ENCODE measurements at places on chromosomes 7 and 10.

DNA sequence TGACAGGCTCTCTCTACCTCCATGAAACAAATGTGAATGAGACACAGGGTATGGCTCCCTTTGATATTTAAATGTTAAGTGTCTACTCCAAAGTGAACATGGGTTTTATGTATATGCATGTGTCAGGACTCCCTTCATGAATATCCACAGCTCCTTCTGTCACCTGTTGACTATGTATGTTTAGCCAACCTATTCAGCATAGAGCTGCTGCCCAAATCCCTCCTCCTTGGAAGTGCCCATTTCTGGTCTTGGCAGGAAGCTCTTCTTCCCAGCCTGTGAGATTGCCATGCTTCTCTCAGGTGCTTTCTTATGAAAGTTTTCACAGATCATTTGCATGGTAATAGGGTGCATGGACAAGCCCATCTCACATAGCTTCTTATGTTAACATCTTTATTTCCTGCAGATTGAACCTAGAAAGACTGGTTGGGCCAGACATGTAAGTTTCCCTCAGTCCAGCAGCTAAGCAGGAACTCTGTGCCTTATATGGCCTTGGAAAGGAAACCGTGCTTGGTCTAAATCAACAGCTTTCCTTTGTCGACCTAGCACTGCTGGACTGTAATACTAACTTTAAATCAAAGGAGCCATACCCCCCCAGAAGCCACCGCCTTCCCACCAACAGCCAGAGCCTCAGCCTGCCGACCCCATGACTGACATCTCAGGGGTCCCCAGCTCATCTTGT is 288.9 kb downstream of the ADARB2 start:
- no peak for DNase-seq

GRCh38 chr7:47149208-47149839 is 432.6 kb downstream of the TNS3 start:
- no peak for DNase-seq

GRCh38 chr10:33056828-33057596 is 99.0 kb upstream of the ITGB1 start:
- DNase-seq, result no peak

DNA sequence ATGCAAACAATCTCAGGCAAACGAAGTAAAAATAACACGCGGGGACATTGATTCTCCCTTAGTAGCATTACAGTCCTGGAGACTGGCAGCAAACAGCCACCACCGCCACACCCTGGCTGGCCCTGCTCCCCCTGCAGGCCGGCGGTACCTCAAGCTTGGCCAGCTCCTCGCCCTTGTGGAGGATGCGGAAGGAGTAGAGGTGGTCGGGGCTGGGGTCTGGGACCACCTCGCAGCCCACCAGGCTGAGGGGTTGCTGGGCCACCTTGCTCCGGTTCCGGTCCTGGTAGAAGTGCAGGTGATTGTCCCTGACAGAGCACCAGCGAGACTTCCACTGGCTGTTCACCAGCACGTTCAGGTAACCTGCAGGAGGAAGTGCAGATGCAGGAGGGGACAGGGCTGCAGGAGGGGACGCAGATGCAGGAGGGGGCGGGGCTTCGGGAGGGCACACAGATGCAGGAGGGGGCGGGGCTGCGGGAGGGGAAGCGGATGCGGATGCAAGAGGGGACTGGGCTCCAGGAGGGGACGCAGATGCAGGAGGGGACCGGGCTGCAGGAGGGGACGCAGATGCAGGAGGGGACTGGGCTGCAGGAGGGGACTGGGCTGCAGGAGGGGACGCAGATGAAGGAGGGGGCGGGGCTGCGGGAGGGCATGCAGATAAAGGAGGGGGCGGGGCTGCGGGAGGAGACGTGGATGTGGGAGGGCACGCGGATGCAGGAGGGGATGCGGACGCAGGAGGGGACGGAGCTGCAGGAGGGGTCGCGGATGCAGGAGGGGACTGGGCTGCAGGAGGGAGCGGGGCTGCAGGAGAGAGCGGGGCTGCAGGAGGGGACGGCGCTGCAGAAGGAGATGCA is 65.7 kb downstream of the VWA2 start:
- DNase-seq, result peak; percentile 44

GRCh38 chr7:26508481-26508880 is 216.8 kb downstream of the SNX10 start:
- no peak for DNase-seq

DNA sequence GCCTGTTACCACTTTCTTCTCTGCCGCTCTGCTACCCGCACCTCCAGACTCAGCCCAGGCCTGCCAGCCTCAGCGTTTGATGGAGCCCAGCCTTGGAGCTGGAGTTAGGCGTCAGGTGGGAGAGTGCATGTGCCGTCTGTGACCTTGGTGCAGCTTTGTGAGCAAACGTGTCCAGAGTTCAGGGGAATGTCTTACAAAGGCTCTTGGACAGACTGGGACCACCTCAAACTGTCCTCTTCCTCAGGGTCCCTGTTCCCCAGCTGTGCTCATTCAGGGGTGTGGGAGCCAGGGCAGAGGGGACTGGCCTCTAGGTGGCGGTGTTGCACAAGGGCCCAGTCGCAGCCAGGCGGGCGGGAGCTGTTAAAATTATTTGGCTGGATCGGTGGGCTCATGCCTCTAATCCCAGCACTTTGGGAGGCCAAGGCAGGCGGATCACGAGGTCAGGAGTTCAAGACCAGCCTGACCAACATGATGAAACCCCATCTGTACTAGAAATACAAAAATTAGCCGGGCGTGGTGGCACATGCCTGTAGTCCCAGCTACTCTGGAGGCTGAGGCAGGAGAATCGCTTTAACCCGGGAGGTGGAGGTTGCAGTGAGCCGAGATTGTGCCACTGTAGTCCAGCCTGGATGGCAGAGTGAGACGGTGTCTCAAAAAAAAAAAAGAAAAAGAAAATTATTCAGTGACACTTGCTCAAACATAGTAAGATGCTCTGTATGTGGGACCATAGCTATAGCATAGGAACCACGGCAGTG is 89.2 kb downstream of the ADCY1 start:
- no peak for DNase-seq

- DNase-seq, result no peak
These were observed 143.8 kb downstream of the C7orf25 start for GRCh38 chr7:42768045-42768444.

DNA sequence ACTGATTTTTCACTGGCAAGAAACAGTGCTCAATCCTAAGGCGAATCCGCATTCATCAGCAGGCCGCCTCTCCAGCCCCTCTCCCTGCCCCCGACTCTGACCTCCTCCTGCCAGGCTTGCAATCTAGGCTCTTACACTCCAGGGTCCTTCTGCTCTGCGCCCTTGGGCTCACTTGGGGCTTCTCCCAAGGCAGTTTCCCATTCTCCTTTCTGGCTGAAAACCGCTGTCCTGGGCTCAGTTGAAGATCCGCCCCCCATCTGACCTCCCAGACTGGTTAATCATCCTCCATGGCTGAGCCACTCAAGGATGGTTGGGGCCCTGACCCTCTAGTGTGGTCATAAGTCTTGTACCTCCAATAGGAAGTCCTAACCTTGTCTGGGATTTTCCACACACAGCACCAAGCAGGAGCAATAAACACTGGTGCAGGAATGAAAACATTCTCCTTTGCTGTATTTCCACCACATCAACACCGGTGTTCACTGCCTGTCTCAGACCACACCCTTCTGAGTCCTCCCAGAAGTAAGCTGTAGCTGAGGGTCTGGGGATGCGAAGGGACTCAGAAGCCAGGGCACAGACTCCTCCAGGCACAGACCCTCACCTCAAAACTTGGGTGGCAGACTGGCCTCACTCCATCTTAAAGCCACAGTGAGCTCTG is 42.4 kb downstream of the TNS3 start:
- no peak for DNase-seq

DNA sequence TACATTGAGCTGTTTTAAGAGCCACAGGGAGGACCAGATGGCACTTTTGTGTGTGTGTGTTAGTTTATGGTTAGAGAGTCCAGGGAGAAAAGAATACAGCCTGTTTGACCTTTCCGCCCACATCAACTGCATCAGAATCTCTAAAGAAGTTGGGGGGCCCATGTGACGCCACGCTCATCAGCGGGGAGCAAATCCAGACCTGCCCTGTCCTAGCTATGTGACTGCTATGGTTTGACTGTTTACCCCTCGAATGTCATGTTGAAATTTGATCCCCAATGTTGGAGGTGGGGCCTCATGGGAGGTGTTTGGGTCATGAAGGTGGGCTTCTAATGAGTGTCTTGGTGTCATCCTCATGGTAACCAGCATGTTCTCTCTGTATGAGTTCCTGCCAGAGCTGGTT is 128.0 kb downstream of the ADRA2A start:
- DNase-seq, result no peak

DNA sequence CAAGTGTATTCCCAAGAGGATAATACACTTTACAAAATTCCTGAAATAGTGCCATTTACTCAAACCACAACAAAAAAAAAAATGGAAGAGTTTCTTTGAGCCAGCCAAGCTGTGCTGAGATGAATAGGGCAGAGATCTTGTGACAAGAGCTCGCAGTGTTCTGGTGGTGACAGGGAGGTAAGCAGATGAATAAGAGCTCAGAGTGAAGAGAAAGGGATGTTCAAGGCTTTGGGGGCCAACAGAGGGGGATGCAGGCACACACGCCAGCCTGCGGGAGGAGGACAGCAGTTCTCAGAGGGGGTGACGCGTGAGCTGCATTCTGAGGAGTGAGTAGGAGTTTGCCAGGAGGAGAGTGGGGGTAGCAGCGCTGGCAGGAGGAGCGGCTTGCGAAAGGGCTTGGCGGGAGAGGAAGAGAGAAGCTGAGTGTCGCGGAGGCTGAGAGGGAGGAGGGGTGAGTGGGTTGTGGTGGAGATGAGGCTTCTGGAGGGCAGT is 194.4 kb upstream of the IMMP2L start:
- DNase-seq, result no peak

- no peak for DNase-seq
These were observed 132.9 kb downstream of the PIP4K2A start for GRCh38 chr10:22581461-22581860.

DNA sequence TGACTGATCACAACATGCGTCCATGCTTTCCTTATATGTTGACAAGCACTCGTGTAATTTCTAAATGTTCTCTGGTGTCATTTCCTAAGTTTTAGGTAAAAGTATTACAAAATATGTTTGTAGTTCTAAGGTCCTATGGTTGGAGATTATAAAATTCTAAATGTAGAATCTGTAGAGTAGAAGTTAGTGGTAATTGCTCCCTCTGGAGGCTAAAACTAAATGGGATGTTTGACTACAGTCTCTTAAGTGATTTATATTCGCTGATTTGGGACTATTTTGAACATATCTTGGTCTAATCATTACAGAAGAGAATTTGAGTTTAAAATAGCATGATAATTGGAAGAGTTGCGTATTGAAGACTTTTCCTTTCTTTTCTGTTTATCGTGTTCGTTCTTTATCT is 74.1 kb downstream of the ZMYND11 start:
- DNase-seq, result no peak

DNA sequence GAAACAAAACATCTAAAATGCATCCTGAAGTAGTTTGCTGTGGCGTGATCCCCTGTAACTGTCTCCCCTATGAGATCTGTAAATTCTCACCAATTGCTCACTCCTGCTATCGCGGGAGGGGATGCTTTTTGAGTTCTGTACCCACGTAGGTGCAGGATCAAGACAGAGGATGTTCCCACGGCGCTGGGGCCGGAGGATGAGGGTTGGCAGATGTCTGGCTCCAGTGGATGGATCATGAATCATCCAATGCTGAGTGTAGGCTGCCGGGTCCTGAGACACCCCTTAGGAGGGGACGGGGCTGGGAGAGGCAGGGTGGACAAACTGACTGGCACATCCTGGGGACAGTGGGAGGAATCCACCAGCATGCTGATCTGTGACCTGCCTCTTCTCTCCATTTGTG is 224.4 kb downstream of the USP6NL start:
- no peak for DNase-seq

DNA sequence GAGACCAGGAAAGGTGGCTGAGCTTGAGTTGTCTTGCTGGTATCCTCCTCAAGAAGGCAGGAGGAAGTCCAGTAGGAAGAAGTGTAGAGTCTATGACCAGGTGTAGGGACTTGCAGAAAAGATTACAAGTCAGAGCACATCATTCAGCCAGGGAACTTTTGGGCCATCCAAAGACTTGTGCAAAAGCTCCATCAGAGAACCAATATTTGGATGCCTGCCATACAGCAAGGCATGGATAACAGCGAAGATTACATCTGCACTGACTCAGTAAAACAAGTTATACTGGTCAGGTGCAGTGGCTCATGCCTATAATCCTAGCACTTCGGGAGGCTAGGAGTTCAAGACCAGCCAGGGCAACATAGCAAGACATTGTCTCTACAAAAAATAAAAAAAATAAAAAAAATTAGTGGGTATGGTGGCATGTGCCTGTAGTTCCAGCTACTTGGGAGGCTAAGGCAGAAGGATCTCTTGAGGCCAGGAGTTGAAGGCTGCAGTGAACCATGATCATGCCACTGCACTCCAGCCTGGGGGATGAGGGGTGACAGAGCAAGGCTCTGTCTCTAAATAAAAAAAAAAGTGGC is 13.2 kb upstream of the NMT2 start:
- DNase-seq, result no peak

- DNase-seq, result no peak
These were observed 216.0 kb downstream of the BMPER start for GRCh38 chr7:34121366-34121765.

DNA sequence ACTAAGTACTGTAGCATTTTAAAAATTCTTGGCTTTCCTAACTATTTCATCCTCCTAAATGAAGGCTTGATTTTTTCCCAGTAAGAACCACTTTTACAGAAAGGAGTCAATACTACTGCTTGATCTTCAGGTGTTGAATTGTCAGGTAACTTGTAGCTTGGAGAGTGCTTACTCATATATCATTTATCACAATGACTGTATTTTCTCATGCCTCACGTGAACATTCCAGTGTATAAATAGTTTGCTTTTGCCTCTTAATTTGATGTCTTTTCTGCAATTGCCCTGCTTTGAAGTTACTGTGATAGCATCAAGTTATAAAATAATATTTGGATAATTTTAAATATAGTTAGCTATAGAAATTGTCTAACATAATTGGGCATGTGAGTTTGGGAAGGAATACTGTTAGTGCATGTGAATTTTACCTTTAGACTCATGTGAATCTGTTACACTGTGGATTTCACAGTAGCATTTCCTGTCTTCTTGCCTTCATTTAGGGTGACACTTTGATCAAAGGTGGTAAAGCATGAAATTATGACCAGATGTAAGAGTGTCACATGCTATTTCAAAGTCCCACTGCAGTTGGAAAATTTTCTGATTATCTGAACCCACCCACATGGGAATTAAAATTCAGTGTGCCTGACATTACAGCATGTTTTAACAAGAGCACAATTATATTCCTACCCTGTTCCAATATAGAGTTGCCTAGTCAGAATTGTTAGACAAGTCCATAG is 962.8 kb downstream of the DNAJB9 start:
- DNase-seq, result no peak

DNA sequence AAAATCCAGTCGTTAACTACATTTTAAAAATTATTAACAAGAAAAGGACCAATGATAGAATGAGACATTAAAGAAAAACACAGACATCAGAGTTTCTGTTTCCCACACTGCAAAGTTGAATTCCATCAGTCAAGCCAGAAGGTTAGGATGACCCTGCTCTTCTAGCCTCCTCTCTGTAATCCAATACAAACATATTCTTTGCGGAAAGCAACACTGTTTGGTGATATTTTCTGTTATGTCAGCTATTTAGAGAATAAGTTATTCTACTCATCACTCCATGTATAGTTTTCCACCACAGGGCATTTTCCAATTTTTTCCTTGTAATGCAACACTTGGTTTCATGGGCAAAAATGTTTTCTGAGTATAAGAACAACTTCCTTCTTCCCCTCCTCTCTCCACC is 152.3 kb downstream of the EVX1 start:
- DNase-seq, result no peak

GRCh38 chr10:88064608-88065382 is 201.4 kb downstream of the PTEN start:
- DNase-seq, result no peak
